ENCODE measurements at places on chromosomes 16 and 17.
A peak's percentile ranks its signal among the peaks of the same experiment; 100 is the strongest.

- DNase-seq = no peak
These were observed 80.1 kb downstream of the CLEC16A start for GRCh38 chr16:11024333-11025053.

- no peak for DNase-seq
These were observed 9.0 kb downstream of the SRR start for GRCh38 chr17:2312736-2313135.

DNA sequence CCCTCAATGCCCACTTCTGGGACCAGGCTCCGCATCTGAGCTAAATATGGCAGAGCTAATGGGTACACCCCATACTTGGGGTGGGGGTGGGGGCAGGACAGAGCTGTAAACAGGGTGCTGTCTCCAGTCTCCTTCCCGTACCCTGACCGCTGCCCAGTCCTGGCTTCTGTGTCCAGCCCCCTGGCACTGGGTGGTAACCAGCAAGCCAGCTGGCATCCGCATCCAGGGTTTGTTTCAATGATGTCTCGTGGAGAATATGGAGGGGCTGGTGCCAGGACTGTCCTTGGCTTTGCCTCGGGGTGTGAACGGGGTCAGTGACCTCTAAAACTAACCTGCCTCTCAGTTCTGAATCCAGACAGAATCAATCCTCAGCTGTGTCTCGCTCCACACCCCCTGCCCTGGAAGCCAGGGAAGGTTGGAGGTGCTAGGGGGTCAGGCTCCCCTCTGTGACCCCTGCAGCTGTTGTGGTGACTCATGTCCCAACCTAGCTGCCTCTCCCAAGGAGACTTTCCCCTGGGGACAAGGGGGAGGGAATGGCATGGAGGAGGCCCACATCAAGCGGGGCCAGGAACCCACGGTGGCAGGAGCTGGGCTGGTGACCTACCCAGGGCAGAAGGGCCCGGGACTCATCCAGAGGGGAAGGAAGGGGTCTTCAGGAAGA, 1.5 kb upstream of the PNMT start:
- no peak for DNase-seq

DNA sequence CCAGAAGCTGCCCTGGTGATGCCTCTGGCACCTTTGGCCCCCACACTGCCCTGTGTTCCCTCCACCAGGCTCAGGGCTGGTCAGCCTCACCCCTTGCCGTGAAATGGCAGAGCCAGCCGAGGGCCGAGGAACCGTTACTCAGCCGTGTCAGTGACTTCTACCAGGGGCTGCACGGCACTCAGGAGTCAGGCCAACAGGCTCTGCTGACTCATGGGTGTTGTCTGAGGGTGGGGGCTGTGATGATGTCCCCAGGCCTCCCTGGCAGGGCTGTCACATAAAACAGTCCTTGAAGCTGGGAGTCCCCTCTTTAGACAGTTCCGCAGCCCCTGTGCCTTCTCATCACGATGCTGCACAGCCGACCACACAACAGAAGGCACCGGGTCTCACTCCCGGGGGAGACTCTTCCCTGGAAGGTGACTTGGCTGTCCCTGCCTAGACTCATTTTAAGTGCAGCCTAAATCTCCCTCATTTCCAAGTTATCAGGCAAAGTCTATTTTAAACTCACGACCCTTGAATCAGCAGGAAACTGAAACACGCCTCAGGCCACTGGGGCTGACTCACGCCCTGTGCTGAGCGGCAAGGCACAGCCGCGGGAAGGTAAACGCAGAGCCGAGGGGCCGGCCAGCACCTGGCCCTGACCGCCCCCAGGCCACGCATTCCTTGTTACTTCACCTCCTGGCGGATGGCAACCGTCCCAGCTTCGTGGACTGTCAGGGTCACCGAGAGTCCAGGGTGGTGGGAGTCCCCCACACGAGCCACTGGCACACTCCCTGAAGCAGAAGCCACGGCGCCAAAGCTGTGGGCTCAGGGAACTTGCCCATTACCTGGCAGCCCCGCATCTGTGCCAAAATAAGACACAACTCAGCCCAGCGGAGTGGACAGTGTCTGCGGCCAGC, 102.6 kb downstream of the ZNF778 start:
- DNase-seq = peak; percentile 75

DNA sequence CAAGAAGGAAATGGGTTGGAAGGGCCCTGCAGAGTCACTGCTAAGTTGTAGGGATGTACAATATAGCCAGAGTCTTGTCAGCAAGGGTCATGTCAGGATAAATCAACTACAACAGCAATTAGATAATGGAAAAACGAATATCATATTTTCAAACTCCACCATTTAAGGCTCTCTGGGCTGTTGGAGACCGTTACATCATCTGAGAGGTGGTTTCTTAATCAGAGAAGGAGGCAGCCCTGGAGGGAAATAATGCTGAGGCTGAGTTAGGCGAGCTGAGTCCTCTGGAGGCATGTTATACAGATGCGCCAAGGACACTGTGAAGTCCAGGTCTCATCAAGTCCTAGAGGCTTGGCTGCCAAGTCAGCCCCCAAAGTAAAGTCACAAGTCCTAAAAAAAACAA, 30.3 kb downstream of the LYRM9 start:
- no peak for DNase-seq

DNA sequence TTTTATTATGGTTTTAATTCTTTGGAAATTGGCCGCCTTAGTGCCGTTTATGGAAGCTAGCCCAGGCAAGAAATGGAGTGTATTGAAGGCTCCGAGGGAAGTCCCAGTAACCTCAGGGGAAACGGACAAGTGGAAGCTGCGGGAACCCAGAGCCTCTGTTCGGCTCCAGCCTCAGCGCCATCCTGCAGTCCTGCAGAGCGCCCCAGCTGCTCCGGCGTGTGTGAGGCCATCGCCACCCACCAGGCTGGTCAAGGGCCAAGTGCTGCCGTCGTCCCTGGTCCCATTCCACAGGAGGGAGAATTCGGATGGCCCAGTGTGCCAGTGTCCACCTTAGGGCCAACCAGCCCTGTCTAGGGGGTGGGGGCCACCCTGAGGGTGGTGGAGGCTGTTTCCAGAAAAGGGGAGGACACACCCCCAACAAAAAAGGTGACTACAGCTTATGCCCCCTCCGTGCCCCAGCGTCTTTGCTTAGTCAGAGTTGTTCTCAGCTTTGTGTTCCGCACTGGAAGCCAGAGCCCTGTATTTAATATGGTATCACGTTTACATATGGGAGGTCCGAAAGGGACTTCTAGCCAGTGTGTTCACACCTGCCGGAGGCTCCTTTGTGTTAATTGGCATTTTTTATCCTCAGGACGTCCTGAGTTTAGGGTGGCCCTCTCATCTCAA, 13.0 kb downstream of the MGRN1 start:
- DNase-seq = no peak

- no peak for DNase-seq
These were observed 8.6 kb downstream of the COG1 start for GRCh38 chr17:73201215-73202069.

DNA sequence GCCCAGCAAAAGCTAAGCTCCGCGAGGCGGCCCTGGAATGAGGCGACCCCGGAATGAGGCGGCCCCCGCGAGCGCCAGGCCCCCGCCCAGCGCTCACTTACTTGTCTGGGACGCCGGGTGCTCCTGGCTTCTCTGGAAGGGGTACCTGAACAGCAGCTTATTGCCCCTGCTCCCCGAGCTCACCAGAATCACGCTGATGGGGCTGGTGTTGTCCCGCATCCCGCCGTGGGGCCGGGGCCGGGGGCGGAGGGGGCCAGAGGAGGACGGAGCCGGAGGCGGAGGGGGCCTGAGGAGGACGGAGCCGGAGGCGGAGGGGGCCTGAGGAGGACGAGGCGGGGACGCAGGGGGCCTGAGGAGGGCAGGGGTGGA, 440 bp downstream of the NPRL3 start:
- peak; percentile 39 for DNase-seq
